ENCODE measurements at places on chromosomes 12 and 14. TPM values are rescaled to one million over a fixed set of nuclear protein-coding genes. Genes with fewer than 3 reads are reported as not detected.

The PLEKHG7 gene
- total RNA-seq, result not detected

The ADCY6 gene
- total RNA-seq, result 13.3 TPM

The PMEL gene
- total RNA-seq, result 0.89 TPM

The CMTM5 gene
- total RNA-seq, result 0.89 TPM

The ZNF891 gene
- total RNA-seq, result 0.30 TPM

The GMPR2 gene
- 54.3 TPM for total RNA-seq

The PKP2 gene
- 1.2 TPM for total RNA-seq

The GAS2L3 gene
- 27.6 TPM for total RNA-seq

The PAH gene
- not detected for total RNA-seq

The GPATCH2L gene
- total RNA-seq, result 29.9 TPM
